Stimulated activated CD8-positive, alpha-beta memory T cell treated with anti-CD3 and anti-CD28 coated beads, Interleukin-15, amount 100 ng/mL, for 1 hour (primary cell): ENCODE measurements at places on chromosomes 2 and 18.

DNA sequence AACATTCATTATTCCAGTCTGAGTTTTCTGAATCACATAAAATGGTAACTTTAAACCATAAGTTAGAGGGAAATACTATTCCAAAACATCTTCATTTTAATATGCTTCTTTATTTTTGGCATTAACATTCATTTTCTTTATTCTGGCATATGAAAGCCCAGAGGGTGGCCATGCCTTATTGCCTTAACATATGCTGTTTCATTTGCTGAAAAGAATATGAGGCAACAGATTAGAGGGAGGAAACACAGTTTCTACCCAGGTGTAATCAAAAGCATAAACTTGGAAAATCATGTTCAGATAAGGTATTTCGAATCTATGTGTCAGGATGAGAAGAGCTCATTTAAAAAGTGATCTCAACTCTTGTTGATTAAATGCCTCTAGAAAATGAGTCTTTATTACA lies 379.9 kb upstream of the DSEL start:
- no peak for DNase-seq

DNA sequence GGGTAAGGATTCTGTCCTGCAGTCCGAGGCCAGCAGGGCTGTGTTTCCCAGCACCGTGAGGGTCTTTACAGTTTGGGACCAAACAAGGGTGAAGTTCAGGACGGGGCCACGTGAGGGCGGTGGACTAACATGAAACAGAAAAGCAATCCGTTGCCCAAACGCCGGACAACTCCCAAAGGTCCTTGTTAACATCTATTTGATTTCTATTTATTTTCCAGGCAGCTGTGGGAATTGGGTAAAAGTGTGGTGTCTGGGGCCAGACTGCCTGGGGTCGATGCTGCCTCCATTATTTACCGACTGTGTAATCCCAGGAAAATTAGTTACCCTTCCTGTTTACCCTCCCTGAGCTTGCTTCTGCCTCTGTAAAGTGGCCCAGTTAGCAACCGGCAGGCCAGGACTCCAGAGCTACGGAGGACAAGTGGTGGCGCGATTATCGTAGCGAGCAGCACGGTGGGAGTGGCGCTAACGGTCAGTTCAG lies 66.3 kb upstream of the TCF7L1 start:
- no peak for DNase-seq

DNA sequence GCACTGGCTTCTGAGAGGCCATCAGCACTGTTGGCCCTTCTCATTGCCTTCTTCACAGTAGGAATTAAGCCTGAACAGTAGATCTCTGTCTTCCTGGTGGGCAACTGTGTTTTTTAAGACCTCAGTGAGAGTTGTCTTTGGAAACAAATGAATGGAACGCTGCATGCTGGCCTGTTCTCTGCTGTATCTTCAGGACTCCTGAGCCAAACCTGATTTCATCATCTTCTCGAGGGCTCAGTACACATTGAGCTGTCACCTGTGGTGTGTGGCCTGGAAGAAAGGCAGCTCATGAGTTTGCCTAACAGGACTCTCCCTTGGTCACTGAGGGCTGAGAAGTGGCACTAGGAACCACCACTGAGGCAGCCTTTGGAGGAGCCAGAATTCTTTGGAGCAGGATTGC lies 39.7 kb downstream of the SH3RF3 start:
- no peak for DNase-seq

- no peak for DNase-seq
Measured at GRCh38 chr2:149438330-149438960, 108.1 kb downstream of the LYPD6 start.

GRCh38 chr2:193482557-193482956 lies 1287.8 kb upstream of the TMEFF2 start:
- DNase-seq = no peak

- no peak for DNase-seq
Measured at GRCh38 chr2:119680457-119681202, 1.6 kb downstream of the TMEM177 start.

DNA sequence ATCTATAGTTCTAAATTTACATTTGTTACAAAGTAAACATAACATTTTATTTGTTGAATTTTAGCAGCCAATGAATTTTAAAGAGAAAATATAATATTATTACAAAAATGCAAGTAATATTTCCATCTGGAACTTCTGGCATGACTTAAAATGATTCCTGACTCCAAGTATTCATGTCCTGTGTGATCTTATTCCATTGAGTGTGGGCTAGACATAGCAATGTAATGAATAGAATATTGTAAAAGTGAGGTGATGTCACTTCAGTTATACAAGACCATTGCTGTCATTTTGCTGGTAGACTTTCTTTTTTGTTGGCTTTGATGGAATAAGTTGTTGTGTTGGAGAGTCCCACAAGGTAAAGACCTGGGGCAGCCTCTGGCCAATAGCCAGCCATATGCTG lies 912.2 kb upstream of the PIK3C3 start:
- DNase-seq = no peak

GRCh38 chr18:38534073-38534472 lies 968.5 kb upstream of the CELF4 start:
- no peak for DNase-seq

DNA sequence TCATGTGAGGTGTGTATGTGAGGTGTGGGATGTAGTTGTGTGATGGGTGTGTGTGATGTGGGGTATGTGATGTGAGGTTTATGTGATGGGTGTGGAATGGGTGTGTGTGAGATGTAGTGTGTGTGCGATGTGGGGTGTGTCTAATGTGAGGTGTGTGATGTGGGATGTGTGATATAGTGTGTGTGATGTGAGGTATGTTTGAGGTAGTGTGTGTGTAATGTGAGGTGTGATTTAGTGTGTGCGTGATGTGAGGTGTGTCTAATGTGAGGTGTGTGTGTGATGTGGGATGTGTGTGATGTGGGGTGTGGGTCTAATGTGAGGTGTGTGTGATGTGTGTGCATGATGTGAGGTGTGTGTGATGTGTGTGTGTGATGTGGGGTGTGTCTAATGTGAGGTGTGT lies 55.3 kb downstream of the TWIST2 start:
- DNase-seq = no peak

DNA sequence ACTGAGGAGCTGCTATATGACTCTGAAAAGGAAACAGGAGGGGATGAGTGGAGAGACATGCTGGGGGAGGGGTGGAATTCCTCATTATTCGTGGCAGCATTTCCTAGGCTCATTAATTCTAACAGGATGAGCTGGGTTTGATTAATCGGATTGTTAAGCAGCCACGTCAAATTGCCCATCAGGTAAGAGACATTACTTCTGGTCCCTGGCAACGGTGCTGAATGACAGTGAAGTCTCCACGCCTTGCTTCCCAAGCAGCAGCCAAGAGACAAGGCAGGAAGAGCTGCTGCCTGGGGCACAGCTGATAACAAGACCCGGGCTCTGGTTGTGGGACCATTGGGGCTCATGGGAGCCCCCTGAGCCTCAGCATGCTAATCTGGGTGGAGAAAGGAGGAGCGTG lies 86.6 kb downstream of the MARCHF4 start:
- no peak for DNase-seq

DNA sequence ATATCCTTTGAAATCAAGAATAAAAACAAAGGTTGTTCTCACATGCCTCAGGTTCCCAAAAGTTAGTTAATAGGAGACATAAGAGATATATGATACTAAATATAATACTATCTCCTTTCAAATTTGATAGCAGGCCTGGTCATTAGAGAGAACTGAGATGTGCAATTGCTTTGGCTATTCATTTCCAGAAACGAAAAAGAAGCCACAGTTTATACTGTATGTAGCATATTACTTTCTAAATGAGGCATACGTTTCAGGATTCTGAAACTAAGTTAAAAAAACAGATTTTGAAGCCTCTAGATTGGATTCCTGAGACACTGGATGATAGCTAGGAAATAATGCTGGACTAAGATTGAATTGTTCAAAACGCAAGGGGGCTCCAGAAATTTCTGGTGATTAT lies 7.1 kb downstream of the PPP1R1C start:
- DNase-seq = no peak

DNA sequence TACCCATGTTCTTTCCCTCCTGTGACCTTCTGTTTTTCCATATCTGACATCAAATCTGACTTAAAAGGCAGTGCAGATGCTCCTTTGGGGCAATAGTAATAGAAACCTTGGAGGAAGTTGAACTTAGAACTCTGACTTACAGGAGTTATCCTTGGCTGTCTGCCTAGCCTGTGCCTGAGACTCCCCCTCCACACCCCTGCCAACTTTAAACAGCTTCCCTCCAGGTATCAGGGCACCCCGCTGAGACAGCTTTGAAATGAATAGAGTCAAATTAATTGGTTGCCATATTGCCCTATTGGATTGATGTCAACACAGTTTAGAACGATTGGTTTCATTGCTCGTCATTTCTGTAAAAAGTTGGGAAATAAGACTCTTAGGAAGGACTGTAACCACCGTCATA lies 322.0 kb downstream of the PRKCE start:
- DNase-seq = no peak

DNA sequence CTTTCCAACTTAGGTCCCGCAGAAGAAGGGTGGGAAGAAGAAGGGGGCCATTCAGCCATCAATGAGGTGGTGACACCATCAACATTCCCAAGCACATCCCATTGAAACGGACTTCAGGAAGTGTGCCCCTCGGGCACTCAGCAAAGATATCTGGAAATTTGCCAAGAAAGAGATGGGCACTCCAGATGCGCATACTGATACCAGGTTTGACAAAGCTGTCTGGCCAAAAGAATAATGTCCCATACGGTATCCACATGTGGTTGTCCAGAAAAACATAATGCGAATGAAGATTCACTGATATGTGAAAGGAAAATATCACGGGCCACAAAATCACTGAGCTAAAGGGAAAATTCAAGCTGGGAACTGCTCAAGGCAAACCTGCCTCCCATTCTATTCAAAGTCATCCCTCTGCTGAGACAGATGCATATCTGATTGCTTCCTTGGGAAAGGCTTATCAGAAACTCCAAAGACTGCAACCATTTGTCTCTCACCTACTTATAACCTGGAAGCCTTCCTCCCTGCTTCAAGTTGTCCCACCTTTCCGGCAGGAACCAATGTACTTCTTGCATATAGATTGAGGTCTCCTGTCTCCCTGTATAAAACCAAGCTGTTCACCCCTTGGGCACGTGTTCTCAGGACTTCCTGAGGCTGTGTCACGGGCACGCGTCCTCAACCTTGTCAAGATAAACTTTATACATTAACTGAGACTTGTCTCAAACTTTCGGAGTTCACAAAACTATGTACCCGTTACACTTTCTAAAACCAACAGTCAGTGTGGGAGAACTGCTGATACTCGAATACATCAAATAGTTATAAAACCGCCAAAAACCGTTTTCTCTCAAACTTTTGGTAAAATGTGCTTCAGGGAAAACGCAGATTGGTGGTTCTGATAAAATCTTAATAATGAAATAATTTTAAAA lies 1.3 kb upstream of the PDK1 start:
- no peak for DNase-seq
